Epithelial cell of prostate (primary cell): ENCODE measurements at places on chromosomes 6 and 20.
A peak's percentile ranks its signal among the peaks of the same experiment; 100 is the strongest.

DNA sequence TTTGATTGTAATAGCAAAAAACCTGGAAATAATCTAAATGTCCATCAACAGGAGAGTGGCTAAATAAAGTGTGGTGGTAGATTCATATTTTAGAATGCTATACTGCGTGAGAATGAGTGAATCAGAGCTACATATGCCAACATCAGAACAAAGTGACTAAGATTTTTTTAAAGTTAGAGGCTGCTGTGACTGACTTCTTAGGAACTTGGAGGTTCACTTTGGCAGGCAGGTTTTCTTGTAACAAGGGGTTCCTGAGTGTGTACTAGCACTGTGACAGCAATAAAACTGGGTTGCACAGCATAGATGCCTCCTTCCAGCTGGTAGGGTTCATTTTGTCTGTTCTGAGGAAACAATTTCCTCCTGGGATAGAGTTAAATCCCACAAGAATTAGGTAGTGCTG lies 75.3 kb upstream of the ENPP5 start:
- DNase-seq, result no peak

GRCh38 chr6:63537959-63538300 lies 34.4 kb upstream of the LOC128125822 start:
- DNase-seq, result no peak

- no peak for DNase-seq
These were observed 224.5 kb downstream of the NKAIN2 start for GRCh38 chr6:124028117-124028516.

DNA sequence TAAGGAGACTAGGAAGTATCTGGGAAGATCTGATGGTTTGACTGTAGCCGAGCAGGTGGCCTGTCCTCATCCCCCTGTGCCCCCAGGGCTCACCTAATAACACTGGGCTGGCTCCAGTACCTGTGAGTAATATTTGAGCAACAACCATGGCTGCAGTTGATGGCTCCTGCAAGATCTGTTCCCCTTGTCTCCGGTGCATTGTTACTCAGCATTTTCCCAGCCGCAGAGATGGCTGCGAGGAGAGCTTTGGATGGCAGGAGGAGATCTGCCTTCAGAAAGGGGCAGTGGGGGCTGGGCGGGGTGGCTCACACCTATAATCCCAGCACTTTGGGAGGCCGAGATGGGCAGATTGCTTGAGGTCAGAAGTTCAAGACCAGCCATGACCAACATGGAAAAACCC lies 39.3 kb downstream of the PTK7 start:
- peak; percentile 48 for DNase-seq

DNA sequence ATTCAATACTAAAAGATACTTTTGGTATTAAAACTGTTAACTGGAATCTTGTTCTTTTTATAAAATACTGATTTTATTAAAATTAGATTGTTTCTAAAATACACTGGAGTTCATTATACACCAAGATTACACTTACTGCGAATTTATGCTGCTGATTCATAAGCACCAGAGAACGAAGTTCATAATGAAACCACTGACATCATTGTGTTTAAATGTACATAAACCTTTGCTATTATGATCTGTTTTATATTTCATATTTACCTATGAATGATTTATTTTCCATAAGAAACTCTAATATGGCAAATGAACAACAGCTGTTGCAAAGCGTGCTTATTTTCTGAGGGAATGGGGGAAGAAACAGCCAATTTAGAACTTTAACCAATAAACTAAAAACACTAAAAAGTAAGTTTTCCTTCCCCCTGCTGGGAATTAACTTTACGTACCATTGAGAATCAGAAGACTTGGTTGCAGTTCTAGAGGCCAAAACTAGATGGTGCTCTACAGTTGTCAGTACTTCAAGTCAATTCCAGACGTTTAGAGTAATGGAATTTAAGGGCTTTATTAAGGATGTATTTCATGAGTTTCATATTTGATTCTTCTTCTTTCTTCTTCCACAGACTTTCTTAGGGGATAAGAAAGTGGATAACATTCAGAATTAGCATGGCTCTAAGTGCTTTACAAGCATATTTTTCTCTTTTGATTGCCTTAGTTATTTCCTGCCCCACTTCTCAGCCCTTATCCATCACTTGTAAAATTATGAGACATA lies 30.8 kb upstream of the COL19A1 start:
- DNase-seq, result peak; percentile 14

- no peak for DNase-seq
These were observed 4.5 kb upstream of the PXMP4 start for GRCh38 chr20:33724439-33725094.

DNA sequence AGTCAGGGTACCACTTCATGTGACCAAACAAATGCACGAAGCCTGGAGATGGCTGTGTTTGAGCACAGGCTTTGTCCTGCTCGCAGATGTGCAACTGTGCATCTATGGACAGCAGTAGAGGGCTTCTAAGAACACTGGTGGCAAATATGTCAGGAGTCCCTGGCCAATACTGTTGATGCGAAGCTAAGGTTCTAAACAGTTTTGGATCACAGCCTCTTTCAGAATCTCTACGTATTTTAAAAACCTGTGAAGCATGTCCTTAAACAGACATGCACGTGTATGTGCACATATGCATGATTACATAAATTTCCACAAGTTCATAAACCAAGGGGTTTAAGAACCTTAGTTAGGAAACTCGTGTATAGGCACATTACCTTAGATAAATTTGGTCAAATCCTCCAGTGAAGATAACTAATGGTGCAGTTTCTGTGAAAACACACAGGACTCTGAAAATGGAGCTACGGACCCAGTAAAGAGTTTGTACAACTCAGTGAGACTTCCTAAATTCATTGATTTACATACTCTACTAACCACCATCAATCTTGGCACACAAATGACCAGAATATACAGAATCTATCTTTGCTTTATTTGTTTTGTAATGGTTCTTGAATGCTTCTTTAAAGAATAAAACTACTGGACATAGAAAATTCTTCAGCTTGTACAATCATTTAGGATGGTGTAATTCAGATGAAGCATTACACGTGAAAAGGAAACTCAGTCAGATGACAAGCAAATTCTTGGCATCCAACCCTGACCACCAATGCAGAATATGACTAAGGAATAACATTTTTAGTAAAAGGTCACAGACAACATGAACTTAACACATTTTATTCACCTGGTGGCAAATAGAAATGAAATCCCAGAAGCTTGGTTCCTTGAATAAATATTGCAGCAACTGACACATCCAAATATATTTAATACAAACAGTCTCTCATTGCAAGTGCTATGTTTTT lies 27.4 kb downstream of the KCNQ5 start:
- peak; percentile 48 for DNase-seq

DNA sequence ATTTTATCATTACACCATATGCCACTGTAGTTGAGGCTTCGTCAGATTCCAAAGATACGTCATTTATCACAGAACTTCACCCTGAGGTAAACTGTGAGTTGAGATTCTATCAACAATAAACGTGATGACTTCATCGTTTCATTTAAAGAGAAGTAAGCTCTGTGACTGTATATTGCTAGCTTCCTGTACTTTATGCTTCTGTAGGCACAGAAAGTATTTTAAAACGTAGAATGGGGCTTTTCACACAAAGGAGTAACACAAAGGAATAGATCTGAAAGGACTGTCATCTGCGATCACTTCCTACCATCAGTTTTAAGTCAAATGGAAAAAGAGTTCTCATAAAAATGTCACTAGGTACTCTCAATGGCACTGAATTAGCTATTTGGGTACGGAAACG lies 234.4 kb upstream of the MCHR2 start:
- DNase-seq, result no peak

- DNase-seq, result no peak
These were observed 82.8 kb downstream of the MLIP start for GRCh38 chr6:54194067-54194466.

GRCh38 chr6:23656255-23657194 lies 469.5 kb upstream of the NRSN1 start:
- no peak for DNase-seq

- no peak for DNase-seq
These were observed 484.0 kb downstream of the UTRN start for GRCh38 chr6:144769142-144769541.

- DNase-seq, result no peak
These were observed 38.9 kb upstream of the FRMD1 start for GRCh38 chr6:168117942-168118341.

- no peak for DNase-seq
These were observed 1.0 kb downstream of the GINM1 start for GRCh38 chr6:149567194-149567586.

- DNase-seq, result no peak
These were observed 39.8 kb downstream of the KIF25 start for GRCh38 chr6:168037242-168037641.

- no peak for DNase-seq
These were observed 10.1 kb downstream of the TAB2 start for GRCh38 chr6:149327638-149328037.

- no peak for DNase-seq
These were observed 11.6 kb upstream of the HSP90AB1 start for GRCh38 chr6:44235269-44235668.

GRCh38 chr6:169234634-169235033 lies 19.0 kb downstream of the THBS2 start:
- no peak for DNase-seq

- DNase-seq, result no peak
These were observed 64.4 kb downstream of the HACE1 start for GRCh38 chr6:104795363-104795762.

GRCh38 chr6:73666393-73666792 lies 12.6 kb upstream of the SLC17A5 start:
- DNase-seq, result no peak

DNA sequence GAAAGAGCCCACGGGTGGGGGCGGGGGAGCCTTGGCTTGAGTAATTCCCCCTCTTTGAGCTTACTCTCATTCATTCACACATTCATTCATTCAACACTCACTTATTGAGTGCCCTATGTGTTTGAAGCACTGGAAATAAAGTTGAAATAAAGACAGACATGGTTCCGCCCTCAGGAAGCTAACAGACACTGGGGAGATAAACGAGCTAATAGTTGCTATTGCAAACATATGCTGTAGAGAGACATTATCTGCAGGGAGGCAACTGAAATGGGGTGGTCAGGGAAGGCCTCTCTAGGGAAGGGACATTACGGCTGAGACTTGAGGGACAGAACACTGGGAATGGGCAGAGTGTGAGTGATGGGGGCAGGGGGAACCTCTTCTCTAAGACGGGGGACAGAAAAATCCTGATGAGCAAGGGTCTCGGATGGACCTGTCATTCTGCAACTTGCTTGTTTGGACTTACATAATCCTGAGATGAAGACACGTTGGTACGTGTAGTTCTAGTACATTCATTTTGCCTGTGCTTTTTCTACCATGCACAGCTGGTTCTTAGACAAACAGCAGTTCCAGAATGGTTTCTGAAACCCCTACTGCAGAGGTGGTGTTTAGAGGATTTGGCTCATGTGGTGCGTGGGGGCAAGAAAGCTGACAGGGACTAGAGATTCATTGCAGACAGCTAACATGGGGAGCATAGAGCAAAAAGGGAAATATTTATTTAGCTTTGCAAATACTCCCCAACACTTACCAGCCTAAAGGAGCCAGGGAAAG lies 71.1 kb upstream of the BLCAP start:
- no peak for DNase-seq

GRCh38 chr6:46628498-46628897 lies 24.1 kb downstream of the CYP39A1 start:
- DNase-seq, result no peak

GRCh38 chr6:170286934-170287265 lies 4.0 kb downstream of the DLL1 start:
- no peak for DNase-seq

- peak; percentile 67 for DNase-seq
These were observed 61.2 kb downstream of the IGF2R start for GRCh38 chr6:160030103-160030502.

DNA sequence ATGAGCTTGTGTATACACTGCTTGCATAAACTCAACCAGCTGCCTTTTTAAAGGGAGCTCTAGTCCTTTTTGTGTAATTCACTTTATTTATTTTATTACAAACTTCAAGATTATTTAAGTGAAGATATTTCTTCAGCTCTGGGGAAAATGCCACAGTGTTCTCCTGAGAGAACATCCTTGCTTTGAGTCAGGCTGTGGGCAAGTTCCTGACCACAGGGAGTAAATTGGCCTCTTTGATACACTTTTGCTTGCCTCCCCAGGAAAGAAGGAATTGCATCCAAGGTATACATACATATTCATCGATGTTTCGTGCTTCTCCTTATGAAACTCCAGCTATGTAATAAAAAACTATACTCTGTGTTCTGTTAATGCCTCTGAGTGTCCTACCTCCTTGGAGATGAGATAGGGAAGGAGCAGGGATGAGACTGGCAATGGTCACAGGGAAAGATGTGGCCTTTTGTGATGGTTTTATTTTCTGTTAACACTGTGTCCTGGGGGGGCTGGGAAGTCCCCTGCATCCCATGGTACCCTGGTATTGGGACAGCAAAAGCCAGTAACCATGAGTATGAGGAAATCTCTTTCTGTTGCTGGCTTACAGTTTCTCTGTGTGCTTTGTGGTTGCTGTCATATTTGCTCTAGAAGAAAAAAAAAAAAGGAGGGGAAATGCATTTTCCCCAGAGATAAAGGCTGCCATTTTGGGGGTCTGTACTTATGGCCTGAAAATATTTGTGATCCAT lies 15.3 kb downstream of the TNFAIP3 start:
- DNase-seq, result no peak

DNA sequence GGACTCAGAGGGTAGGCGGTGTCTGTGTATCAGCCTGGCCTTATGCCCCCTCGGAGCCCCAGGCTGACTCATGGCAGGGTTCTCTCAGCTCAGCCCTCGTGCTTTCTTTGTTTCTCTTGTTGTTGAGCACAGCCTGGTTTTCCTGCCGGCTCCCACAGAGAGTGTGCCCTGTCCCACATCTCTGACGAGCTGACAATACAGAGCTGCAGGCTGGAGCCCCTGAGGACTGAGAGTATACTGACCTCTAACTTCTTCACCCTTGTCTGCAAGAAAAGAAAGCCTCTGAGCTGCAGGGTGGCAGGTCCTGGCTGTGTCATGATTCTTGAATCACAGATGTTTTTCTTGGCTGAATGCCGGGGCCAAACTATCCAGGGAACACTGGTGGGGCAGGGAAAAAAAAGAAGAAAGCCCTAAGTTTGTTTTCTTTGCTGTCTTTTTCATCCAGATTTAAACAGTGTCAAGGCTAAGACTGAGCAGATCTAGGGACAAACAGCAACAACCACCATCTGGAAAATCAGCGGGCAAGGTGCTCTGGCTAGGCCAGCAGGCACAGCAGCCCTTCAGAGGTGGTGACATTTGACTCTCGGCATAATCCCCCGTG lies 63.3 kb upstream of the ZNF133 start:
- no peak for DNase-seq

DNA sequence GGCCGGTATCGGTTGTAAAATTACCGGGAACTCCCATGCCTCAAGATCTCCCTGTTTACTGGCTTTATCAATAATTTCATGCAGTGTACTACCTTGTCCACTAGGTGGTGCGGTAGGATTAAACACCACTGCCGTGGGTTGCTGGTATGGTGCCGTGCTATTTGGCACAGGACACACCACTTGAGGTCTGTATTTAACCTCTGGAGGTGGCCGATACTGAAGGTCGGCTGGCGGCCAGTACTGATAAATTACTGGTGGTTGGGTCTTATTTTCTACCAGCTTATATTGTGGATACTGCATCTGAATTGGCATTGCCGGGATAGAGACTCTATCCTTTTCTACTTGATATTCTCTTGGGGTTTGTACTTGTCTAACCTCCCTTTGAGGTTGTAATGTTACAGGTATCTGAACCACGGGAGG lies 14.3 kb upstream of the PTCRA start:
- DNase-seq, result peak; percentile 14
